Midbrain (tissue), 1 donor: ENCODE measurements at places on chromosomes 1 and 21.
A peak's percentile ranks its signal among the peaks of the same experiment; 100 is the strongest.

GRCh38 chr1:40032240-40032891 is 8.2 kb upstream of the CAP1 start:
- DNase-seq = peak; percentile 64

- no peak for DNase-seq
Observed at GRCh38 chr1:195933835-195934234, 674.4 kb downstream of the KCNT2 start.

DNA sequence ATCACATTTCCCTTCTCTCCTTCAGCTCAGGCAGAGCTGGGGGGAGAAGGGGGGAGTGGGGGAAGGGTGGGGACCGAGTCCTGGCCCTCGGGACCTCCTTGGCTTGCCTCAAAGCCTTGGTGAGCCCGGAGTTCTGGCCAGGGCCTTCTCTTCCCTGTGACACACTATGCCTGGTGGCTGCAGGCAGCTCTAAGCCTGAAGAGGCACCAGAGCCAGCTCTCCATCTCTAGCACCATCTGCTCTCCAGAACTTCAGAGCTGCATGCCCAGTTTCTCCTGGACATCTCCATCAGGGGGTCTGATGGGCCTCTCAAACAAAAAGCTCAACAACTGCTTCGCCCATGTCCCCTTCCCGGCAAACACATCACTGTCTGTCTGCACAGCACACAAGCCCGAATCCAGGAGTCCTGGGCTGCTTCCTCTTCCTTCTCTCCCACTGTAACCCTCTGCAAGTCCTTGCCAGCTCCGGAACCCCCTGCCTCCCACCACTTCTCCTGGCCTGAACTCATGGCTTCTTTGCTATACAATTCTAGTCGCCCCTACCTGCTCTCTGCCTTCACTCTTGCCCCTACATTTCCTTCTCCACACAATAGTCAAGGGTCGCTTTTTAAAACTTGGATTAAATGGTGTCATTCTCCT is 26.5 kb downstream of the KIAA1614 start:
- DNase-seq = no peak

- peak; percentile 34 for DNase-seq
Observed at GRCh38 chr1:232627645-232628334, 2.1 kb downstream of the SIPA1L2 start.

GRCh38 chr21:20215959-20216358 is 782.2 kb upstream of the NCAM2 start:
- DNase-seq = peak; percentile 0

DNA sequence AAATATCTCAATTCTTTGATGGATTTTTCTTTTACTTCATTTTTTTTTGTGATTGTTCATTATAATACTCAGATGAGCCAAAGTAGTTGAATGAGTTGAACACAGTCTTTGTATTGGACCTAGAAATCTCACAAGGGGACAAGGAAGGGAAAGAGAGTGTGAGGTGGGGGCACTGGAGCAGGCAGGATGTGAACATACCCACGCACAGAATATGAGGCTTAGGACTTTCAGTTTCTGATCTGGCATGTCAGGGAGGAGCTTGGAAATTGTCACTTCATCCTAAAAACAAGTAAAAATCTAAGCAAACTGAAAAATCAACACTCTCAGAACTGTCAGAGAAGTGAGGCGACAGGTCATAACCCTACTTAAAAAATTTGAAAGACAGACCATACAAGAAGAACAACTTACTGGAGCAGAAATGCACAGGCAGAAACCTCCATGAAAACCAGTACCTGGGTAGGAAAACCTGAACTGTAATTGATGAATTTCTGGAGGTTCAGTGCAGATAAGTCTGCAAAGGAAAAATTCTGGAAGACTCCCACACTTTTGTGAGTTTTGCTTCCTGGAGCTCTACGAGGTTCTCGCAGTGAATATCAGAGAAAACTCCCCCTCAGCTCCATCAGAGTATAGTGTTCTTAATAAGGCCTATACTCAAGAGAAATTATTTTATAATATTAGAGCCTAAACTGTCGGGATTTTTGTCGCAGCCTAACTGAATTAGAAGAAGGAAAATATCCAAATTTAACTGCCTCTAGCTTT is 3.6 kb upstream of the PTGS2 start:
- DNase-seq = no peak

- DNase-seq = no peak
Observed at GRCh38 chr1:221801251-221801661, 59.4 kb upstream of the DUSP10 start.

DNA sequence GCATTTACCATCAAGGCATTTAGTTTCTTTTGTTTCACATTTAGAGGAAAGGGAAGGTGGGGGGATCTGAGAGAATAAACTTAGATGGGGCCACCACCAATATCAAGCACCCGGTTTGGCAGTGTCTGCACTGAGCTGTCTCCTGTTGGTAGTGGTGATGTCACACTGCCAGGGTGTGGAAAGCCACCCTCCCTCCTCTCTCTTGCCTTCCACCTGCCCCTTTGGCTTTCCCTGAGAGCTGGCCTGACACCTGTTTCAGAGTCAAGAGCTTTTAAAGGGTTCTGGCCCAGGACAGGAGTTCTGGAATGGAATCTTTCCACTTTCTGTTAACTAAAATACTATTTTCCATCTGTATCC is 13.4 kb downstream of the ATF3 start:
- no peak for DNase-seq

DNA sequence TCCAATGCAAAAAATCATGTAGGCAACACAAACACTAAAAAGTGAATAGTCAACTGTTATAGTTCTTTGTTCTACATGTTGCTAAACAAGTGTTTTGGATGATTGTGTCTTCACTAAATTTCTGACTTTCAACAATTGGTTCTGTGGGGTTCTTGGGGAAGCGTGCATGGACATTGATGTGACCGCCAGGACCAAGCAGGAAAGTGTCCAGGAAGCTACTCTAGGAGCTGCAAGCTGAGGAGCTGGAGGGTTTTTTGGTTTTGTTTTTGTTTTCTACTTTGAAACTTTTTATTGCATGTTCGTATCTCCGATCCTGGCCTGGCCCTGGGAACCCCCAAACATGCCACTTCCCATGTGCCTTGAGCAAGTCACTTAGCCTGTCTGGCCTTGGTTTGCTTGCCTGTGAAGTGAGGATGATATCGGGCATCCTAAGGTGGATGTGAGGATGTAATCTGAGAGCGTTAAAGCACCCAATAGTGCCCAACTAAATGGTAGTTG is 8.0 kb downstream of the TMPRSS3 start:
- DNase-seq = no peak

GRCh38 chr1:171017426-171017825 is 73.3 kb upstream of the FMO3 start:
- DNase-seq = no peak

DNA sequence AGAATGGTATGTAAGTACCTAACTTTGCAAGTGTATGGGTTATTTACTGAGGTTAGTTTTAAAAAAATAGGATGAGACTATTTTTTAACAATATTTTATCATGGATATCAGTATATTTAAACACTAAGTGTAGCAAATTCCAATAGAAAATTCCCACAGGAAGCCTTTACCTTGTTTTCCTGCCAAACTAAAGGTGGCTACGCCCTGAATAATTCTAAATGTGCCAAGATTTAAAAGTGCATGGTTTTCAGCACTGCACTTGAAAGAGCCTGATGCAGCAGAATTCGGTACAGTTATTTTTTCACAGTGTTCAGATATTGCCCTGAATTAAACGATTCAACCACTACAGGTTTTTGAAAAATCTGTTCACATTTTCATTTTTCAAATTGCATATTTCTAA is 1622.8 kb upstream of the B3GALT2 start:
- no peak for DNase-seq

DNA sequence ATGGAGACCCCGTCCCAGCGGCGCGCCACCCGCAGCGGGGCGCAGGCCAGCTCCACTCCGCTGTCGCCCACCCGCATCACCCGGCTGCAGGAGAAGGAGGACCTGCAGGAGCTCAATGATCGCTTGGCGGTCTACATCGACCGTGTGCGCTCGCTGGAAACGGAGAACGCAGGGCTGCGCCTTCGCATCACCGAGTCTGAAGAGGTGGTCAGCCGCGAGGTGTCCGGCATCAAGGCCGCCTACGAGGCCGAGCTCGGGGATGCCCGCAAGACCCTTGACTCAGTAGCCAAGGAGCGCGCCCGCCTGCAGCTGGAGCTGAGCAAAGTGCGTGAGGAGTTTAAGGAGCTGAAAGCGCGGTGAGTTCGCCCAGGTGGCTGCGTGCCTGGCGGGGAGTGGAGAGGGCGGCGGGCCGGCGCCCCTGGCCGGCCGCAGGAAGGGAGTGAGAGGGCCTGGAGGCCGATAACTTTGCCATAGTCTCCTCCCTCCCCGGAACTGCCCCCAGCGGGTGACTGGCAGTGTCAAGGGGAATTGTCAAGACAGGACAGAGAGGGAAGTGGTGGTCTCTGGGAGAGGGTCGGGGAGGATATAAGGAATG is 505 bp downstream of the LMNA start:
- DNase-seq = no peak
